ENCODE measurements at places on chromosomes 1 and 21.

DNA sequence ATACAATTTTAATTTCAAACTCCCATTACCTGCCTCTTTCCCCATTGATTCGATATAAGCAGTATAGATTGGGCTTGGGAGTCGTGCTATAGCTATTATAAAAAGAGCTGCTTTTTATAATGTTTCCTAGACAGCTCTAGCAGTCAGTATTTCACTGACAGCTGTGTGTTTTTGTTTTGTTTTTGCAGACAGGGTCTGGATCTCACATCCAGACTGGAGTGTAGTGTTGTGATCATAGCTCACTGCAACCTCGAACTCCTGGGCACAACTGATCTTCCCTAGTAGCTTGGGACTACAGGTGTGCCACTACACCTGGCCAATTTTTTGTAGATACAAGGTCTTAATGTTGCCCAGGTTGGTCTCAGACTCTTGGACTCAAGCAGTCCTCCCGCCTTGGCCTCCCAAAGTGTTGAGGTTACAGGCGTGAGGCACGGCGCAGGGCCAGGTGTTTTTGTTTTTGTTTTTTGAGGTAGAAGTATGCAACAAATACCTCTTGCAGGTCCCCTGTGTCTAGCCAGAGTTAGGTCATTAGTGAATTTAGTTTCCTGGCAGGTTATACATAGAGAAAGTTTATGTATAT is 1.7 kb downstream of the NASP start:
- no peak for DNase-seq

DNA sequence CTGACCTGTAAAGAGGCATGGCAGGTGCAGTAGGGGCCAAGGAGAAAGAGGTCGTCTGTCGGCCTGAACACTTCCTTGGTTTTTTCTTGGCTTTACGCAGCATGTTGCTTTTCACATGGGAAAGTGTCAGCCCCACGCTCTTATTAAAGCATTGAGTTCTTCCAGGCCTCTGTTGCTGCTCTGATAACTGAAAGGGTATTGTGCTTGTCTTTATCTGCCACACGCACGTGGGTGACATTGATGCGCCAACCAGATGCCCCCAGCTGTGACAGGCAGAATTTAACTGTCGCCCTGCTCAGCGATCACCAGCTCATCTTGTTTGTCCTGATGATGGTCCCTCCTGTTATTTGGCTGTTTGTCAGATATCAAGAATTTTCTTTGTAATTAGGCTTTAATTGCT is 76.5 kb downstream of the GALNT2 start:
- DNase-seq = no peak

DNA sequence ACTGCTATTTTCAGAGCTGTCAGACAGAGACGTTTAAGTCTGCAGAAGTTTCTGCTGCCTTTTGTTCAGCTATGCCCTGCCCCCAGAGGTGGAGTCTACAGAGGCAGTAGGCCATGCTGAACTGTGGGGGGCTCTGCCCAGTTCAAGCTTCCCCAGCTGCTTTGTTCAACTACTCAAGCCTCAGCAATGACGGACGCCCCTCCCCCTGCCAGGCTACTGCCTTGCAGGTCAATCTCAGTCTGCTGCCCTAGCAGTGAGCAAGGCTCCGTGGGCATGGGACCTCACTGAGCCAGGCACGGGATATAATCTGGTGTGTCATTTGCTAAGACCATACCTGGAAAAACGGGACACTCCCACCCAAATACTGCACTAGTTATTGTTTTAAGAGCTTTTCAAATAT is 219.7 kb downstream of the BRINP3 start:
- DNase-seq = no peak

GRCh38 chr1:147478521-147478920 is 62.8 kb upstream of the BCL9 start:
- DNase-seq = no peak

DNA sequence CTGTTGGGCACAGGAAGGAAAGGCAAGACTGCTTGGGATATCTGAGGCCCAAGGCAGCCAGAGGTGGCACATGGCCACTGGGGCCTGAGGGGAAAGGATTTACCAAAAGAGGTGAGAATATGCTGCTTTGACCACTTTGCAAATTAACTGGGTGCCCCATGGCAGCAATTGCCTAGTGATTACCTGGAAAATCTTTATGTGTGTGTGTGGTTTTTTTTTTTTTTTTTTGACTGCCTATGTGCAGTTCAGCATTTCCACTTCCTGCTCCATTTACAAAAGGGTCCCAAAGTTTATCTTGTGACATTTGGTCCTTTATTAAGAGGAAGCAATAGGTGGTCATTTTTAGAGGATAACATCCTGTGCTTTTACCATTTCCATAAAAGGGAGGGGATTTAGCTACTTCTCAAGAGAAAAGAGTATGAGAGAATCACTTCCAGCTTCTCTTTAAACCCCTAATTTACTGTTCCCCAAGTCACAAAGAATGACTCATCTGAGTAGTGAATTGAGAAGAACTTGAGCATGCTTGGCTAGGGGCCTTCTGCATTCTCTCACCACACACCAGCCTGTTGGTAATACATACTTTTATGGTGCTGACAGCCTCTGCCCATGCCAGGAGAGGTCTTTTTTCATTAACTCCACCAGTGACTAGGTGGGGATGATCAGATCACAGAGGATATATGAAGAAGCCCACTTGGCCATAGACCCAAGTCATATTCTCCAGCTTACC is 52.1 kb downstream of the SYDE2 start:
- DNase-seq = no peak

DNA sequence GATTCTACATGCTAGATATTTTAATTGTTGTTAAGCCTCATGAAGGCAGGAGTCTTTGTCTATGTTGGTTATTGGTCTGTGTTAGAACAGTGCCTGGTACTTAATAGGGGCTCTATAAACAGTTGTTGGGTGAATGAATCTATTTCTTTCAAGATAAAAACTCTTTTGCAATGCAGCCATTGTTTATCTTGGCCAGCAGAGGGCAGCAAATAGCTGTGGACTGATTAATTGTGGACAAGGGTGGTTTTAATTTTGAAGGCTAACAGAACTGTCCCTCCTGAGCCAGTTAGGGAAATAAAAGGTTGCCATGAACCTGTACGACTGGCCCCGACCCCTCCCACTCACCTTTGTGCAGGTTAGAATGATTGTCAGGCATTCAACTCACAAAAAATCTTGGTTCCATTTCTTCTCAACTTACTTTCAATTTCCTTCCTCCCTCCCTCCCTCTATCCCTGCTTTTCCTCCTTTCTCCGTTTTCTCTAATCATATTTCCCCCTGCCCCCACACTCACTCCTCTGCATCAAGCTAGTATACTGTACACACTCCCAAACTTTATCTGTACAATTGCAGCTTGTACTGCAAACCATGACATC is 66.3 kb upstream of the DIRAS3 start:
- DNase-seq = peak; percentile 33

GRCh38 chr21:45265721-45266517 is 21.8 kb downstream of the POFUT2 start:
- DNase-seq = no peak

GRCh38 chr1:98384461-98385141 is 276.9 kb upstream of the SNX7 start:
- no peak for DNase-seq

GRCh38 chr1:209095627-209096595 is 487.6 kb upstream of the CAMK1G start:
- no peak for DNase-seq

- DNase-seq = no peak
Measured at GRCh38 chr1:234102583-234102982, 198.1 kb downstream of the SLC35F3 start.

GRCh38 chr1:225631021-225631663 is 21.8 kb downstream of the ENAH start:
- no peak for DNase-seq

- no peak for DNase-seq
Measured at GRCh38 chr1:150627826-150628410, 1.5 kb downstream of the ENSA start.

GRCh38 chr1:198833706-198834503 is 195.1 kb downstream of the PTPRC start:
- DNase-seq = no peak

DNA sequence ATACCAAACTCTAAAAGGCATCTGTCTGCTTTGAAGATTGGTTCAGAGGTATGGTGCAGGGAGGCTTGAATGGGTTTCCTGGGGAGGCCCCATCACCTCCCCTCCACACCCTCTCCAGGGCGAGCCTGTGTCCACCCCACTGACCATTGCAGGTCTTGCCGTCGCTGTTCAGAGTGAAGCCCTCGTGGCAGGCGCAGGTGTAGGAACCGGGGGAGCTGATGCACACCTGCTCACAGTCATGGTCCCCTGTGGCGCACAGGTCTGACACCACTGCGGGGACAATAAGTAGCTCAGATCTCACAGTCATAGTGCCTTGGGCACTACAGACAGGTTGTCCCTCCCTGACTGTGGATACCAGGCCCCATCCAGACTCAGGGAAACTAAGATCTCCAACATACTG is 6.7 kb downstream of the MATN1 start:
- no peak for DNase-seq

GRCh38 chr1:41533016-41533730 is 48.7 kb upstream of the EDN2 start:
- no peak for DNase-seq

- DNase-seq = no peak
Measured at GRCh38 chr1:50271968-50272578, 151.2 kb downstream of the DMRTA2 start.

- DNase-seq = no peak
Measured at GRCh38 chr1:18343581-18343980, 137.1 kb upstream of the KLHDC7A start.

GRCh38 chr1:62732331-62732730 is 44.1 kb upstream of the DOCK7 start:
- no peak for DNase-seq

DNA sequence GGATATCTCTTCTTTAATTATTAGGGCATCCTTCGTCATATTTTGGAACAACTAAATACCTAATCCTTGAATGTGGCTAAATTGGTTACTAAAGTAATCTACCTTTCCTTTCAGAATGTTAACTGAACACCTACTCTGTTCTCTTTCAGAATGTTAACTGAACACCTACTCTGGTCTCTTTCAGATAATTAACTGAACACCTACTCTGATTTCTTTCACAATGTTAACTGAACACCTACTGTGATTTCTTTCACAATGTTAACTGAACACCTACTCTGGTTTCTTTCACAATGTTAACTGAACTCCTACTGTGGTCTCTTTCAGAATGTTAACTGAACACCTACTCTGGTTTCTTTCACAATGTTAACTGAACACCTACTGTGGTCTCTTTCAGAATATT is 21.9 kb downstream of the RAB7B start:
- DNase-seq = no peak

- DNase-seq = no peak
Measured at GRCh38 chr1:6775261-6776043, 9.8 kb upstream of the CAMTA1 start.

- no peak for DNase-seq
Measured at GRCh38 chr1:61138921-61139774, 56.8 kb downstream of the NFIA start.

DNA sequence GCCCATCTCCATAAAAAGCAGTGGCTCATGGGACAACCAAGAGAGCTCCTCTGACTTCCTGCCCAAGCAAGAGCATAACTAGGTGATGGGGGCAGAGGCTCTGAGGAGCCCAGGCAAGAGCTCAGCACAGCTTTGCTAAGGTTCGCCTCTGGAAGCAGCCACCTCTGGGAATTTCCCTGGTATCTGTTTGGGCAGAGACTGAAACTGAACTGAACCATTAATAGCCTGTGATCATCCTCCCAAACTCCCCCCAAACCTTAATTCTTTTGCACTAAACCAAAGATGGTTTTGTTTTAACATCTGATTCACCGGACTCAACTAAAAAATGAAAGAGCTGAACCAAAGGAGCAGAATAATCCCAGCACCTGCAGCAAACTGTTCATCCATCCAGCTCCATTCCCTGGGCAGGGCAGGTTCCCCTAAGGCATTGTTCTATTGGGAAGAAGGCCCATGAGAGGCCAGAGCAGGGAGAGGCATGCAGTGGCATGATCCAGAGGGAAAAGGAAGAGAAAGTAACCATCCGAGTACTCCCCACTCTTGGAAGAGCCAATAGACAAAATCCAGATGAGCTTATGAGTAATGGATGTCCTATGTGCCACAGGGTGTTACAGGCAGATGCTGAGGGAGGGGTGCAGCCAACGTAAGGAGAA is 77.8 kb upstream of the KAZN start:
- DNase-seq = no peak

GRCh38 chr1:179305450-179305849 is 11.9 kb downstream of the SOAT1 start:
- DNase-seq = no peak

- DNase-seq = no peak
Measured at GRCh38 chr1:54728027-54728426, 12.4 kb downstream of the TTC4 start.

DNA sequence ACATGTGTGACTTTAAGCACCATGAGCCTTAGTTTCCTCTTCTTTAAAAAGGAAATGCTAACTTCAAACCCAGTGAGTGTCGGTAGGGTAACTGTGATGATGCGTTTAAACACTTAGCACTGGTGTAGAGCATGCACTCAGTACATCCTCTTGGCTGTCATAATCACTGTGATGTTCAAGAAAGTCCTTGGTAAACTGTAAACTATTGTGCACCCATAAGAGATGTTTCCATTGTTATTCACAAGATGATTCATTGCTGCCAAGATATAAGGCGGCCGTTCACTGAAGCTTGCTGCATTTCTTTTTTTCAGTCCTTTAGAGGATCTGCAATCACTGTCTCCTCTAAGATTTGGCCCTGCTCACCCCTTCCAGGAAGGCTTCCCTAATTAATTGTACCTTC is 61.8 kb upstream of the DAB1 start:
- no peak for DNase-seq

DNA sequence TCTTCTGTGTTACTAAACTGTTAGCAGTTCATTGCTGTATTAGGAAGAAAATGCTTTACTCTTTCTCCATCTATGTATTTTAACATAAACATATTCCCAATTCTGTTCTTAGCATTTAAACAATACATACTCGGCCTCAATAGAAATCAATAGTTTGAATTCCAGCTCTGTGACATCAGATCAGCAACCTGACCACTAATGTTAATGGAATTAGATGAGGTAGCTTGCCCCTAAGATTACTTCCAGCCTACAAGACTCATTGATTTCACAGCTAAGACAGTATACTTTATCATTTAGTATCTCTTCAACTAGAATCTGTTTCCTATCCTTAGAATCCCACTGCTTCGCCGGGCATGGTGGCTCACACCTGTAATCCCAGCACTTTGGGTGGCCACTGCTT is 38.9 kb downstream of the EPRS1 start:
- no peak for DNase-seq

GRCh38 chr1:110005971-110006370 is 21.4 kb downstream of the AHCYL1 start:
- DNase-seq = no peak

- DNase-seq = no peak
Measured at GRCh38 chr21:35119501-35120047, 70.5 kb upstream of the RUNX1 start.

DNA sequence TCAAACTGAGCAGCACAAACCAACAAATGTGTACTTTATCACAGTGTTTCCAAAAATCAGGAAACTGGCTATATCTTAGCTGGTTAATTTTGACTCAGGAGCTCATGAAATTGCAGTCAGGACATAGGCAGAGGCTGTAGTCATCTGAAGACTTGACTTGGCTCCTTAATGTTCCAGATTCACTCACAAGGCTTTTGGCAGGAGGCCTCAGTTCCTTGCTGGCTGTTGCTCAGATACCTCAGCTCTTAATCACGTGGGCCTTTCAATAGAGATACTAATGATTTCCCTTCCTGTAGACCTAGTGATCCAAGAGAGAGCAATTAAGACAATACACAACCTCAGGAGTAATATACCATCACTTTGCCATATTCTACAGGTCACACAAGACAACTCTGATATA is 537.7 kb downstream of the BRINP3 start:
- DNase-seq = no peak

All from stimulated activated CD8-positive, alpha-beta memory T cell treated with anti-CD3 and anti-CD28 coated beads, Interleukin-12 subunit alpha, Interleukin-12 subunit beta, amount 100 ng/mL, for 1 hour (primary cell).